ENCODE measurements at places on chromosomes 16 and 17.

DNA sequence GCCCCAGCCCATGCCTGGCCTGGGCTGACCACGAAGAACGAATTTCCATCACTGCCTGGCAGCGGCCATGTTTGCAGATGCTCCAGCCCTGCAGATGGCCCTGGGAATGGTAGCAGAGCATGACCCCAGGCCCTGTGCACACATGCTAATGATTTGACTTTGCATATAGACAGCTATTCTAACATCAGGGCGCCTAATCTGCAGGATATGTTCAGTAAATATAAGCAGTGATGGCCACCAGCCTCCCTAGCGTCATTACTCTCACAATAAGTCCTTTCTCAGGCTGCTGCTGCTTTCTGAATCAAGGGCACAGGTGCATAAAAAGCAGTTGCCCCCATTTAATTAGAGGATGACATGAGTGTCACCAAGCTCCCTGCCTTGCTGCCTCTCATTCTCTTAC lies 24.2 kb downstream of the DNAH9 start:
- no peak for DNase-seq

- no peak for DNase-seq
Observed at GRCh38 chr17:11557727-11558452, 40.4 kb upstream of the DNAH9 start.

- DNase-seq = no peak
Observed at GRCh38 chr17:34391241-34391640, 28.2 kb upstream of the CCL1 start.

GRCh38 chr16:70647441-70648359 lies 1.3 kb downstream of the IL34 start:
- no peak for DNase-seq

- no peak for DNase-seq
Observed at GRCh38 chr16:55695595-55695994, 39.8 kb downstream of the SLC6A2 start.

DNA sequence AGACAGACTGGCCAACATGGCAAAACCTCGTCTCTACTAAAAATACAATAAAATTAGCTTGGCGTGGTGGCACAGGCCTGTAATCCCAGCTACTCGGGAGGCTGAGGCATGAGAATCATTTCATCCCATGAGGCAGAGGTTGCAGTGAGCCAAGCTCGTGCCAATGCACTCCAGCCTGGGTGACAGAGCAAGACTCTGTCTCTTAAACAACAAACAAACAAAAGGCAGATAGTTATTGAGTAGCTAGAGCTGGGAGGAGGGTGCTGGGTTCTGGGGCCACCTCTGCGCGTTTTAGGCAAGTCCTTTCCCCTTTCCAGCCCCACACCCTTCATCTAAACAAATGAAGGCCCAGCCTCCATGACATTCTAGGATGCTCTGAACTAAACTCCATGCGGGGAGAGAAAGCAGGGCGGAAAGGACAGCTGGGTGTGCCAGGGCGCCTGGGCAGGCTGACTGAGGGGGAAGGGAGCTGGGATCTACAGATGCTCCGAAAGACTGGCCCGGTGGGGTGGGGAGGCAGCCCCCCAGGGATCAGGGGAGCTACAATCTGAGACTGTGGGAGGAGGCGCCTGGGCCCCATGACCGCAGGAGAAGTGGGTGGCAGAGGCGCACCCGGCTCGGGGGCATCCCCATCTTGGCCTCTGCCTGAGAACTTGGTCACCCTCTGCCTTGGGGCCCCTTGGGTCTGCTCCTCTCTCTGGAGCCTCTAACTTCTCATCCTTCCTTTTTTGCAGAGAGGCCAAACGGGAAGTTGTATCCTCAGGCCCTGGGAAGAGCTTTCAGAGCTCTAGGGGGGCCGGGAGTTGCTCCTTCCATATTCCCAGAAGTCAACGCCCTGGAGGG lies 910 bp downstream of the ITGAL start:
- DNase-seq = no peak

GRCh38 chr17:76092526-76093413 lies 10.8 kb downstream of the EXOC7 start:
- no peak for DNase-seq

DNA sequence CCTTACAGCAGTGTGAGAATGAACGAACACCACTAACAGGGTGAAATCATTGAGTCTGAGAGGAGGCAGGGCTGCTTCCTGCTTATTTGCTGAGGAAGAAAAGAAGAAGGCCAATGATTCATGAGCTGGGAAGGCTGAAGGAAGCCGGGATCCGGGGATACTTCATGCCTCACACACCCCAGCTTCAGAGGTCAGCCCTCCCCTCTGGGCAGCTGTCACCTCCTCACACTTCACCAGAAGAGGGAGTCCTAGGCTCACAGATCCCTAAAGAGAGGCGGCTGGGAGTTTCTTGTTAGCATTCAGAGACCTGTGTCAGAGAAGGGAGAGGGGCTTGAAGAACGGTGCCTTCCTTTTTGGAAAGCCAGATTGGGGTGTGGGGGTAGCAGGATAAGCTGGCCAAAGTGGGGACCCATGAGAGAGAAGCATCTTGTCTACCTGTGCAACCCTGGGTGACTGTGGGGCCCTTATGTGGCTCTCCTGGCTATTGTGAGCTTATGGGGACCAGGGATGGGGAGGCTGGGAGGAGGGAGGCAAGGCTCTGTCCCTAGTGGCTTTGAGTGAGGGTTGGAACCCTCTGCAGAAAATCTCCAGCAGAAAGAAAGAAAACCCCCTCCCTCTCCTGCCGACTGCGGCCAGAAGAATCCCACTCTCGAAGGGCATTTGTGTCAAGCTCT lies 94.6 kb downstream of the RGS9 start:
- peak; percentile 58 for DNase-seq

DNA sequence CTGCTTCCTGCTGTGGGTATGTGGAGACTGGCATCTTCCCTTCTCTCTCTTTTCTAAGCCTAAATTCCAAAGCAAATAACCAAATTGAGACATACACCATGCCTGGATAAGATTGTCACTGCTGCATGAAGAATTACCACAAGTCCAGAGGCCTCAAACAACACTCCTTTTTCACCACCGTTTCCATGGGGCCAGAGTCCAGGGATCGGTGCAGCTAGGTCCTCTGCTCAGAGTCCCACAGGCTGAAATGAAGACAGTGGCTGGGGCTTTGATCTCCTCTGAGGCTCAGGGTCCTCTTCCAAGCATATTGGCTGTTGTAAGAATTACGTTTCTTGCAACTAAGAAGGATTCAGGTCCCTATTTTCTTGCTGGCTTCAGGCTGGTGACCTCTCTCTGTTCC lies 130.4 kb downstream of the SLC39A11 start:
- DNase-seq = no peak

DNA sequence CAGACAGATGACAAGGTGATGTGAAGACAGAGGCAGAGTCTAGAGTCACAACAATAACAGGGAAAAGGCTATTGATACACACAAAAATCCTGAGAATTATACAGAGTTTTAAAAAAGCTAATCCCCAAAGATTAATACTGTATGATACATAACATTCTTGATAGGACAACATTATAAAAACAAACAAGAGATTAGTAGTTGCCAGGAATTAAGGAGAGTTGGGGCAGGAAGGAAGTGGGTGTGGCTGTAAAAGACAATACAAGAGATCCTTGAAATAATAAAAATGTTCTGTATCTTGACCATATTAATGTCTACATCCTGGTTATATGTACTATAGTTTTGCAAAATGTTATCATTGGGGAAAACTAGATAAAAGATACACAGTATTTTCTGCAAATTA lies 309.5 kb upstream of the PMFBP1 start:
- DNase-seq = no peak

DNA sequence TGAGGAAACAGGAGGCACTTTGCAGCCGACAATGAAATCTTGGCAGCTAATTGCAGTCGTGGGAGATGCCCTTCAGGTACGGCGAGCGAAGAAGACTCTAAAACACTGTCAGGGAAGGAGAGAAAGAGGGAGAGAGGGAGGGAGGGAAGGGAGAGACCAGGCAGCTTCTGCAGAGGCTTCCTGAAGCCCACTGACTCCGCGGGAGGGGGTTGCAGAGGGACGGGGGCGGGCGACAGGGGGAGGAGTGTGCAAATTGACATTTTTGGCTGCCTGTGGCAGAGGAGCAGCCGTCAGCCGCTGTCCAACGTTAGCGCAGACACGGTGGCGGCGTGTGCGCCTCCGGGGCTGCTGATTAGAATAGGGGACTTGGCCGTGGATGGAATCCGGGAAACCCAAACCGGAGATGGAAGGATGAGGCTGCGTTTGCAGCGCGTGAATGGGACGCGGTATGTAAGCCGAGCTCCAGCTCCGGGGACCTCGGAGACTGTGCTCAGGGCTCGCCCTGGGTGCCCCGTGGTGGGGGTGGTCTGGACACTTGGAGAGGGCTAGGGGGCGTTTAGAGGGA lies 849.1 kb upstream of the RBFOX1 start:
- no peak for DNase-seq

DNA sequence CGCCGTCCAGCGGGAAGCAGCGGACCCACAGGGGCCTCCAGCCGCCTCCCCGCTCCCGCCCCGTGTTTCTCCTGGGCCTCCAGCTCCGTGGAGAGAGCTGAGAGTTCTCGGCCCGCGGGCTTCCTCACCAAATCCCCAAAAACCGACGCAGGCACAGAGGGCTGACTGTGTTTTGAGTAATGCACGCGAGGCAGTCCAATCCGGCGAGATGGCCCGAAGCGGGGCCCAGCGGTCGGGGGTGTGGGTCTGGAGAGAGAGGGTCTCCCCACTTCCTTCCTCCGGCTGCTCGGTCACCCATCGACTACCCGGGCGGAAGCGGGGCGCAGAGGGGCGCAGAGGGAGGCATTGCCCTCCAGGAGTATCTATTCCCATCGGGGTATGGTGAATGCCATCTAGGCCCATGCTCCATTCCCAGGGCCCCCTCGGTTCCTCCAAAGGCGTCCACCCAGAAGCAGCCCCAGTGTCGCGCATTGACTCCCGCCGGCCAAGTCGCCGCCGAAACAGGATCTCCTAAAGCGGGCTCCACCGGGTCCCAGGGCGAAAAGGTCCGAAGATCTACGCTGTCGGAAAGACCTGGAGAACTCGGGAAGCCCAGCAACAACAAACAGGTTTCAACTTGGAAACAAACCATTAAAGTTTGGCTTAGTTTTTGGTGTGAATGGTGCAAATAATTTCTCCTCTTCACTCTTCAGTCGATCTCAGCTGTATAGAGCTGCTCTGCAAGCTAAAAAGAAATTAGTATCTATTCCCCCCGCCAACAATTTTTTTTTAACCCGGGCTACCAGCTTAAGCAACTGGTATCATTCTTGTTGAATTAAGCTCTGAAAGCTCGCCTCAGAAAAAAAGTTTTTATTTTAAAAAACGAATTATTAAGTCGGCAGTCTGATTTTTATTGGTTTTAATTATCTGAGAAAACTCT lies 19.2 kb upstream of the HOXB13 start:
- DNase-seq = no peak

- DNase-seq = no peak
Observed at GRCh38 chr17:81302861-81303333, 7.8 kb upstream of the SLC38A10 start.

DNA sequence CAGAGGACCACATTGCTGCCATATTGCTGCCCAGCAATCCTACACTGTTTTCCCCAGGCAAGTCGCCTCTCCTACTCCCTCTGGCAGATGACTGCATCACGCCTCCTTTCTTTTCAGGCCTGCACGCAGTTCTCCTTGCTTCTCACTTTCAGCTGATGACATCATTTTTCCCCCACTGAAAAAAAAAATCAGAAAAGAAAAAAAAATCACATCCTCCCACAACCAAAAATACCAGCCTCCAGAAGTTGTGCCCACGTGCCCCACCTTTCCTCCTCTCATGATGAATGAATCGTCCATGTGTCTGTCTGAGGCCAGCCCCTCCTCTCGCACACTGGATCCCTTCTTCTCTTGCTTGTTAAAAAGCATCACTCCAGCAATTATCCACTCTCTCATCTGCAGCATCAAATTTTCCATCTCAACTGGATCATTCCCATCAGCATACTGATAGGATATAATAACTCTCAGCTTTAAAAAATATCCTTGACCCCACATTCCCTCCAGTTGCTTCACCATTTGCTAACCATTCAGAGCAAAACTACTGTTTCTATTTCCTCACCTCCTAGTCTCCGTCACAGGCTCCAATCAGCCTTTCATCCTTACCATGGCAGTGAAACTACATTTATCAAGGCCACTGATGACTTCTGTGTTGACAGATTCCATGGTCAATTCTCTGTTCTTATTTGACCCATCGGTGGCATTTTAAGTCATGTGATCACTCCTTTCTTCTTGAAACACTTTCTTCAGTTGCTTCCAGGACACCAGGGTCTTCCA lies 30.1 kb upstream of the DYNLL2 start:
- no peak for DNase-seq

DNA sequence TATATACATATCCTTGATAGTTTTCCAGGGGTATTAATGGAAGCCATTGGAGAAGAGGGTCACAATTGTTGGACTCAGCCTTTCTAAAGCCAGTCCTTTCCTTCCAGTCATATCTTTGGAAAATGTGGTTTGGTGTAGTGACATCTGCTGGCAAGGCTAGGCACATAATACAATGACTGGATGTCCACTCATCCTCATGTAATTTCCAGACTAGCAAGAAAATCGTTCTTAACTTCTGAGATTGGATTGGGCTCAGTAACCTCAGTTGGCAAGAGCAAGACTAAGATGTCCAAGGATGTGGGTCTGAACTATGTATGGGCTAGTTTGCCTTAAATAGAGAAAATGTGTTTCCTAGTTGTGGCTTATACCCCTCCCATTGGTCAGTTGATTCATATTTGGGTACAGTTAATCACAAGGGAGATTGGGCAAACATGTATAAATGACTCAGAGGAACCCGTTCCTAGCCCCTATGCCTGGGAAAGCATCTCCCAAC lies 8.7 kb upstream of the KAT7 start:
- DNase-seq = peak; percentile 10

DNA sequence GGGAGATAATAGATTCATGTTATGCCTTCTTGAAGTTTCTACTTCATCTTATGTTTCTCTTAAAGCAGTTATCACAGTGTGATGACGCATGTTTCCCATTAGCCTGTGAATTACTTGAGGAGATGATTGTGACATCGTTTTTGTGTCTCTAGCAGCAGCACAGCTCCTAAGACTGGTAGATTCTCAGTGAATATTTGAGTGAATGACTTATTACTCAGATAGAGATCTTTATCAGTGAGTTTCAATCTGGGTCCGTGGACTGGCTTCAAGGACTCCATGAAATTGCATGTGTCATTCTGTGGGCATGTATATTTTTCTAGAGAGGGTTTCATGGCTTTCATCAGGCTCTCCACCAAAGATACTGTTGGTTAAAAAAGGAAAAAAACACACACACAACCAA lies 29.9 kb downstream of the YPEL2 start:
- no peak for DNase-seq

- DNase-seq = peak; percentile 4
Observed at GRCh38 chr17:60149691-60150582, at the start of gene CA4. Gene CA4, plus strand, starts transcription at chr17:60149973. Its CDS starts 62 bp downstream, at chr17:60150035.

- no peak for DNase-seq
Observed at GRCh38 chr17:60256174-60256573, 106.4 kb downstream of the CA4 start.

All from COR-L47 (cell line).